Right renal cortex interstitium (tissue), 3 donors: ENCODE measurements at places on chromosomes 13 and 19. TPM values are rescaled to one million over a fixed set of nuclear protein-coding genes. Genes with fewer than 3 reads are reported as not detected.

Gene ATP4B
- 0.40 TPM for polyA plus RNA-seq

Gene LENG1
- polyA plus RNA-seq = 7.6 TPM

- no peak for DNase-seq
These were observed 13.6 kb downstream of the LTBP4 start for GRCh38 chr19:40614622-40615411.

DNA sequence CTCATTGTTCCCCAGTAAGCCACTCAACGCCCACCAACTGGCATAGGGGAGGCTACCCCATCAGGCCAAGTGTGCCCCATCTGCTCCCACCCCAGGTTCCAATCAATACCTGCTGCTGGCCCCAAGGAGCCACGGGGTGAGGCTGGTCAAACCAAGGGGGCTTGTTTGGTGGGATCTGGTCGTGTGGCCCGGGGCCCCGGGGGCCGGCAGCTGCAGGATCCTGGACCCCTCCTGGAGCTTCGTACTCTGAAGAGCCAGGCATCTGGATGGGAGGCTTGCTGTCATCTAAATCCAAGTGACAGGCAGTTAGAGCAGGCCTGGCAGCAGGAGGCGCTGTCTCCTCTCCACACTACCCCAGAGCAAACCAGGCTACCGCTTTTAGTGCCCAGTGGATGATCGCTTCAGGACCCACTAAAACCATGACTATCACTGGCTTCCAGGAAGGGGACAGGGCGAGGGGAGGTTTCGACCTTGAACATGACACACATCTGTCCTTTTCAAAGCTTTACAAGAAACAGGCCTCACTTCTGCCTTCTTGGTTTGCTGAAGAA, 14.2 kb downstream of the CHERP start:
- no peak for DNase-seq

DNA sequence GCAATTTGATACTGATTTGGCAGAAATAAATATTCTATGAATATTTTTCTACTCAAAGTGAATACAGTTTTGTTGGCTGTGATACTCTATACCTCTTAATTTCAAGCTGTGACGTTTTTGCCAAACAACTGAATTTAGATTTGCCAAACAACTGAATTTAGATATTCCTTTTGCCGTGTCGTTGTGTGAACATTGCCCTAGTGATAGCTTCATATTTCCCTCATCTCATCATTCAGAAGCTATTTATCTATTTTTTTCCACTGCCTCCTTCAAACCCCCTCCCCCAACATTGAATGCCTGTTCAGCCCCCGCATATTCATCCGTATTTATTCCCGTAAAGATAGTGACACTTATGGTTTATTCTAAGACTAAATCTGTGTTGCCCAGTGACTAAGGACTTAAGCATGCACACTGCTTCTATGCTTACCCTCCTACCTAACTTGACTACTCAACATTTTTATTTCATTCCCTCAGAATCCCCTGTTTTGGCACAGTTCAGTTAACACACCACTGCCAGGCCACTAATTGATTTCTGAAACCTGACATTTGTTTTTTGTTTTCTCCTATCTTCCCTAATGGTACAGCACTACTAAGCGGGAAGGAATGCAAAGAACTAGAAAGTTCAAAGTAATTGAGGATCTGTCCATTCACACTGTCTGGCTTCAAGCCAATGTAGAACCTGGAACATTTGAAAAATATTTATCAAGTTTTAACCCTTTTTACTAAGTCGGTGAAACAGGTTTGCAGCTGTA, 2.8 kb upstream of the KLF5 start:
- DNase-seq = no peak

DNA sequence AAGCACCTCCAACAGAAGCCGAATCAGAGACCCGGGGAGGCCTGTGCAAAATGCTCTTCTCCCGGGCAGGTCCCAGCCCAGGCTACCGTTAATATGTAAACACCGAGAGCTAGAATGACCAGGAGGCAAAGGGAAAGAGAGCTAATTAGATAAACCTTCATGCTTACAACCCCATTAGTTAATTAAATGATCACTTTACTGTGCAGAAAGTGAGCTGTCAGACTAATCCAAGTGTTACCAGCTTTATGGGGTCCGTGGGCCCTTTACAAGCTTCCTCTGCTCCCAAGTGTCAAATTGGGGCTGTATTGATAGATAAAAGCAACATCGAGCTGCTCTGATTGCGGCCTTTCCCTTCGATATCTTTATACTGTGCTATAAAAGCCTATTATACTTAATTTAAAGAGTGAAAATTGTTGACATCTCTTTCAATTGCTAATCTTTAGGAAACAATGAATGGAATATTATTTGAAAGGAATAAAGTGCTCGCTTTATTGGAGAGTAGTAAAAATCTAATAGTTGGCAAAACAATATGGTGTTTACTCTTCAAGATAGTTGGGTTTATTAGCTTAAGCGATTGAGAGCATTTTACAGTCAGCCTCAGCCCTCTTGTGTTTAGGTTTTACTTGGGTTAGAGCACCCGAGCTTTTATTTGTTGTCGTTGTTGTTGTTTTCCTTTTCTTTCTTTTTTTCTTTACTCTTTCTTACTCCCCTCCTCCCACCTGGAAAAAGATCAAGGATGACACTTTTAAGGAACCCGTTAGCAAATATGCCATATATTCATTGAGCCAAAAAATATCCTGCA, 189.3 kb upstream of the GPR12 start:
- no peak for DNase-seq

Gene ZNF850
- 2.9 TPM for polyA plus RNA-seq
